Thymus (tissue), 14 donors: ENCODE measurements at places on chromosomes 11 and 22. TPM values are rescaled to one million over a fixed set of nuclear protein-coding genes. Genes with fewer than 3 reads are reported as not detected.

DNA sequence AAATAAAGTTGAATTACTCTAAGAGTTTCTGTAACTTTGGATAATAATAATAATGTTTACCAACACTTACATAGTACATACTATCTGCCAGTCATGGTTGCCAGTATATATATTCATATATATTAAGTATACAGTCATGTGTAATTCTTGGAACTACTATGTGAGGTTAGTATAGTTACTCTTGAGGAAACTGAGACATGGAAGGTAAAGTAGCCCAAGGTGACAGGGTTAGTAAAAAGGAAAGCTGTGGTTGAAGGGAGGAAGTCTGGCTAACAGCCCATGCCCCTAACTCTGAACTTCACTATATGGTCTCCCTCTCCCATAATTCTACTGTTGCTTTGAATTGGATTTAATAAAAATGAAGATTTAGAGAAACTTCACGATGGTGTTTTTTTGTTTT lies 24.9 kb downstream of the FDX1 start:
- no peak for DNase-seq

Gene ST3GAL4
- 5.9 TPM for total RNA-seq

DNA sequence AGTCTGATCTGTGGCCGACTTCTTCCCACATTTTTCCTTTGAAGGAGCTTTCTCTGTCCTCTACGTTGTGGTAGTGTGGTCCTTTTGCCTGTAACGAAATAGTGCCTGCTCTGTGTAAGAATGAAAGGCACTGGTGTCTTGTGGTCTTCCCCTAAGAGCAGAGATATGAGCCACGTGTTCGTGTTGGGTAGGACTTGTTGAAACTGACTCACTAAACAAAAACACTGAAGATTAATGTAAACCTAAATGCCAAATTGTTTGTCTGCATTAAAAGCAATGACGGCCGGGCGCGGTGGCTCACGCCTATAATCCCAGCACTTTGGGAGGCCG lies 10.1 kb upstream of the RPS3 start:
- no peak for DNase-seq

DNA sequence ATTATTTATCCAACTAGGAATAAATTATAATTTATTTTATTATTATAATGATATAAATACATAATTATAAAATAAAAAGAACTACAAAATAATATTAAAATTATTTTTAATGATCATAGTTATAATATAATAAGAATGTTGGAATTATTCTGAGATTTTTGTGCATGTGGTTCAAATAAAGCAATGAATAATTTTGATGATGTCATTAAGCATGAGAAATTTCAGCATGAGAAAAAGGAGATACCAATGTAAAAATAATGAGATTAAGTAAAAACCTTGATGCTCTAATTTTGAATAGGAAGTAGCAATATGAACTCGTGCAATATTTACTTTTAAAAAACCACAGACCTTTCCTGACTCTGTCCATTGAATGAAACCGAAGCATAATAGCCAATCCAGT lies 181.8 kb upstream of the MTNR1B start:
- DNase-seq, result no peak

Gene SLC6A5
- total RNA-seq, result 0.05 TPM

- DNase-seq, result no peak
These were observed 65.0 kb downstream of the BUD13 start for GRCh38 chr11:116707746-116708145.

DNA sequence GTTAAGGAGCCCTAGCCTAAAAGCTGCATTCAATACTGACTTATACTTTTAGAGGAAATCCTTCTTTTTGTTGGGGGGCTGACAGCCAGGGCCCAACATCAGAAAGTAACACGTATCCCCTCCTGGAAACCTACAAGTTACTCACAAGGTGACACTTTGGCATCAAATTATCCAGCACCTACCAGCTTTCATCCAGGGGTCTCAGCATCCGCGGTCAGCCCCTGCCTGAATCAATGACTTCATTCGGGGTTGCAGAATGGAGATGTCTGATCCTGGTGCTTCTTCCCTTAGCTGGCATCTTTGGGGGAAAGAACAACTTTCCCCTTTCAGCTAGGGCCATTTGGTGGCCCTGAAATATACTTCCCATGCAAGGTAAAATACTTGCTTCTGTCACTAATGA lies 5.3 kb upstream of the NAP1L4 start:
- DNase-seq, result no peak

- DNase-seq, result no peak
These were observed 219.0 kb downstream of the CEP164 start for GRCh38 chr11:117546431-117547194.

- no peak for DNase-seq
These were observed 30.3 kb downstream of the TRIM66 start for GRCh38 chr11:8652140-8652539.

DNA sequence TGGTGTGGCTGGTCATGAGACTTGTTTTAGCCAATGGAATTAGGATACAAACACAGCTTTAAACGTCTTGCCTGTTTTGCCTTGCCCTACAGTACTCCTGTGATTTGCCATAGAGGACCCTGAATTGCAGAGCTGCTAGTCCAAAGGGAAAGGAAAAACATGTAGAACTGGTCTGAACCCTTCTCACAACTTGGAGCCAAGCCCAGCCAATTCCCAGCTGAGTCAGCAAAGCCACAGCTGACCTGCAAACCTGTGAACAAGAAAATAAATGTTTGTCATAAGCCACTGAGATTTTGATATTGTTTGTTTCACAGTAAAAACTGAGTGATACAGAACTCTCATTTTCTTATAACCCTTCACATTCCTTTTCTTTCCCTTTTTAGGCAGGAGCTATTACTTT lies 360.5 kb upstream of the API5 start:
- no peak for DNase-seq

DNA sequence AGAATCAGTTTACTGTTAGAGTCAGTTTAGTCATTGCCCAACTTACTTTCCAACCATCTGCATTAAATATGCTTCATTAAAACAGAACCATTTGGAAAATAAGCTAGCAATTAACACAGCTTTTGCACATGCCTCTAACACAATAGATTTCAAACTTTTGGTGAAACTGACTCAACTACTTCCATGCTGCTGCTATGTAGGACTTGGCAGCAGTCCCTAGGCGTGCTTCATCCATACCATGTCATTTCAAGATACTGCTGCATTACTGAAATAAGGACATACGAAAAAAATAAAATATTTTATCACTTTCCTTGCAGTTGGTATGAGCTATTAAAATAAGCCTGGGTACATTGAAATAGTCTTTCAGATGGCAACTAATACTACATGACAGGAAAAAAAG lies 65.5 kb upstream of the SOX6 start:
- no peak for DNase-seq

Gene OR6T1
- total RNA-seq, result not detected

GRCh38 chr11:19447150-19447566 lies 206.4 kb upstream of the E2F8 start:
- DNase-seq, result no peak

Gene NEFH
- total RNA-seq, result 0.99 TPM

DNA sequence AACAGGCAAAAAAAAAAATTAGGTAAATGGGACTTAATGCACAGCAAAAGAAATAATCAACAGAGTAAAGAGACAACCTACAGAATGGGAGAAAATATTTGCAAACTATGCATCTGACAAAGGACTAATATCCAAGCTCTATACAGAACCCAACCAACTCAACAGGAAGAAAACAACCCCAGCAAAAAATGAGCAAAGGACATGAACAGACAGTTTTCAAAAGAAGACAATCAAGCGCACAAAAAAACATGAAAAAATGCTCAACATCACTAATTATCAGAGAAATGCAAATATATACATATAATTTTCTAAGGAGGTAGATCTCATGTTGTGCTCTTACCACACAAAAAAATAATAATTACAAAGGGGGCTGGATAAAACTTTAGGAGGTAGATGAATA lies 36.5 kb upstream of the USP47 start:
- DNase-seq, result no peak

Gene SLC29A2
- 1.6 TPM for total RNA-seq

Gene SYT9
- total RNA-seq, result 0.05 TPM

GRCh38 chr11:113730887-113731726 lies 25.0 kb upstream of the TMPRSS5 start:
- DNase-seq, result no peak

Gene SLC43A3
- 17.8 TPM for total RNA-seq

DNA sequence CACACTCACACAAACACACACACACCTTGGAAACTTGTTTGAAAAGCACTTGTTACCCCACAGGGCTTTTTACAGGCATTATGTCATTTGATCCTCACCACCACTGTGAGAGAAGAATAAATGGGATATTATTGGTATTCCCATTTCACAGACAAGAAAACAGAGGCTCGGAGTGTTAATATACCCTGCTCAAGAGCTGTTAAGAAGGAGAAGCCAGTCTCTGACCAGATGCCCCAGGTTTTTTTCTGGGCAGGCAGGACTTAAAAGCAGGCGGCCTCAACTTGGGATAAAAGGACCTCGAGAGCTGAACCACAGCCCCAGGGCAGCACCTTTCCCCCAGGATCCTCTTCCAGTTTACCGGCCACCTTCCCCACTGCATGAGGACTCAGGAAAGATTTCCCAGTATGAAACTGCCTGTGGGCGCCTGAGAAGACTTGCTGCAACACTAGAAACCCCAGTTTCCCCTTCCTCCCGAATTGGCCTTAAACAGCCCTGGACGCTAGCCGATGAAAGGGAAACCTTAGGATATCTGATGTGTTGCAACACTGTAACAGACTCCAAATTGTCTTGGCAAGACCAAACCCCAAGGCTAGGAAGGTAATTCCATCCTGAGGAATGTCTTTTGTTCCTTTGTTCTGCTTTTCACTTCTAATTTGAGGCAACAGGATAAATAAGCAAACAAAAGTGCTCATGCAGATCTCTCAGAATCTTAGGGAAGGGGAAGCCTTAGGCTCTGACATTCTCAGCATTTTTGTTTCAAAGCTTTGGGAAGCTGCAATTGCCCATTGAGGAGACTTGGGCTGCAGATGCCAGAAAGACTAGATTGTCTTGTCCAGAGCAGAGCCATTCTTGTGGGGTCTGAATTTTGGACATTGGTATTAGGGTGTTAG lies 173.5 kb downstream of the TRIM29 start:
- peak; percentile 23 for DNase-seq

DNA sequence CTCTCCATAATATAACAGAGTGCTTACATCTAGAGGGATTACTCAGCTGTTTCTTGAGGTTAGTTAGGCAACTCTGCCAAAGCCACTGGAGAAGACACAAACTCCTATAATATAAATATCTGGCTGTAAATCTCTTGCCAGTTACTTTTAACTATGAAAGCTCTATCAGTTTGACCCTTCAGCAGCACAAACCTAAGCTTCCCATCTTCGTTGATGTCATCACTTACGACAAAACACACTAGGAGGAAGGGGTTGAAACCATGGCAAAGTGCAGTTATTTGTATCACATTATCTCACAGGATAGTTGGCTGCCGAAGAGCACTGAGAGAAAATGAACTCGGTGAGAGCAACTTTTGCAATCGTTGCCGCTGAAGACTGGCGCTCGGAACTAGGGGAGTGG lies 922.1 kb downstream of the OPCML start:
- DNase-seq, result no peak

Gene NDUFC2
- total RNA-seq, result 167 TPM

DNA sequence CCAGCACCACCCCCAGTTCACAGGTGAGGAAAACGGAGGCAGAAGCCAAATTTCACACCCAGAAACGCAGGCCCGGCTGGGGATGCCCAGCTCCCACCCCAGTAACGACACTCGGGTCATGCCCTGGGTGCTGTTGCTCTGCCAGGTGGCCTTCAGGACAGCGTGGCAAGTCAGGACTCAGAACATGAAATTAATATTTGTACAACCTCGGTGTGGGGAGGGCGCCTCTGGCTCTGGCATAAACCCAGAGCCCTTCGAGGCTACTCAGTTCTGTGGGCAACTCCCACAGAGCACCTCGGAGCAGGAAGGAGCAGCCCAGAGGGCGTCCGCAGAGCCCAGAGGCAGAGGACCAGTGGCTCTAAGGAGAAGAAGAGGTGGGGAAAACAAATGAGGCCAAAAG lies 71.6 kb downstream of the CELSR1 start:
- DNase-seq, result no peak

DNA sequence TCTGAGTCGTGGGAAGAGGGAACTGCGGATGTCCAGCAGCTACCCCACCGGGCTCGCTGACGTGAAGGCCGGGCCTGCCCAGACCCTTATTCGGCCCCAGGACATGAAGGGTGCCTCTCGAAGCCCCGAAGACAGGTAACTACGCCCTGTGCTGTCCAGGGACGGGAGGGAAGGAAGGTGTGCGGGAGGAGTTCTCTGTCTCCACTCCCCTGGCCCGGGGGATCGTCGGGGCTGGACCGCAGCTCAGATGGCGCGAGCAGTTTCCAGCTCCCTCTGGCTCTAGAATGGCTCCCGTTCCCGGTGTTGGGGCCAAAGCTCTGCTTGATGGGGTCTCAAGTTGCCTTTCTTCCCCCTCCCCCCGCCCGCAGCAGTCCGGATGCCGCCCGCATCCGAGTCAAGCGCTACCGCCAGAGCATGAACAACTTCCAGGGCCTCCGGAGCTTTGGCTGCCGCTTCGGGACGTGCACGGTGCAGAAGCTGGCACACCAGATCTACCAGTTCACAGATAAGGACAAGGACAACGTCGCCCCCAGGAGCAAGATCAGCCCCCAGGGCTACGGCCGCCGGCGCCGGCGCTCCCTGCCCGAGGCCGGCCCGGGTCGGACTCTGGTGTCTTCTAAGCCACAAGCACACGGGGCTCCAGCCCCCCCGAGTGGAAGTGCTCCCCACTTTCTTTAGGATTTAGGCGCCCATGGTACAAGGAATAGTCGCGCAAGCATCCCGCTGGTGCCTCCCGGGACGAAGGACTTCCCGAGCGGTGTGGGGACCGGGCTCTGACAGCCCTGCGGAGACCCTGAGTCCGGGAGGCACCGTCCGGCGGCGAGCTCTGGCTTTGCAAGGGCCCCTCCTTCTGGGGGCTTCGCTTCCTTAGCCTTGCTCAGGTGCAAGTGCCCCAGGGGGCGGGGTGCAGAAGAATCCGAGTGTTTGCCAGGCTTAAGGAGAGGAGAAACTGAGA lies 1.4 kb downstream of the ADM start:
- no peak for DNase-seq

DNA sequence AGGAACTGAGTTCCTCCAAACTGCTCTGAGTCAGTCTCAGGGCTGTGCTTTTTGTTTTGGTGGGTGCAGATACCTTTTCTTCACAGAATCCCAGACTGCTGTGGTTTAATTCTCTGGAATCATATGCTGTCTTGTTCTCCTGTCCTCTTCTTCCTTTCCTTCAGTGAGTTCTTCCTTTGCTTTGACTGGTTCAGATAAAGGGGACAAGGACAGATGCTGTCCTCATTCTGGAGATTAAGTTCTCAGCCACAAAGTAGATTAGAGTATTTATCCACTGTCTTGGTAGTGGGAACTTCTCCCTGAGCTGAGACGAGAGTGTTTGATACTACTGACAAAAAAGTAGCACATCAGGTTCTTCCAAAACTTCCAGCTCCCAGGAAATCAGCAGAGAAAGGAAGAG lies 13.3 kb downstream of the ZDHHC5 start:
- DNase-seq, result no peak

GRCh38 chr11:125457814-125458343 lies 38.2 kb downstream of the FEZ1 start:
- DNase-seq, result no peak

GRCh38 chr11:116388146-116388545 lies 384.6 kb downstream of the BUD13 start:
- no peak for DNase-seq
